ENCODE measurements at places on chromosomes 16 and 17. TPM values are rescaled to one million over a fixed set of nuclear protein-coding genes. Genes with fewer than 3 reads are reported as not detected.

ITGAL gene
- total RNA-seq: not detected

ITGB4 gene
- 0.05 TPM for total RNA-seq

EVPLL gene
- total RNA-seq: not detected

ABCC11 gene
- 1.5 TPM for total RNA-seq

MT1A gene
- not detected for total RNA-seq
